ENCODE measurements at places on chromosomes 4 and X. TPM values are rescaled to one million over a fixed set of nuclear protein-coding genes. Genes with fewer than 3 reads are reported as not detected.

The PPP1R2C gene
- total RNA-seq, result not detected

GRCh38 chr4:16025268-16025667 lies 58.6 kb downstream of the PROM1 start:
- no peak for DNase-seq

DNA sequence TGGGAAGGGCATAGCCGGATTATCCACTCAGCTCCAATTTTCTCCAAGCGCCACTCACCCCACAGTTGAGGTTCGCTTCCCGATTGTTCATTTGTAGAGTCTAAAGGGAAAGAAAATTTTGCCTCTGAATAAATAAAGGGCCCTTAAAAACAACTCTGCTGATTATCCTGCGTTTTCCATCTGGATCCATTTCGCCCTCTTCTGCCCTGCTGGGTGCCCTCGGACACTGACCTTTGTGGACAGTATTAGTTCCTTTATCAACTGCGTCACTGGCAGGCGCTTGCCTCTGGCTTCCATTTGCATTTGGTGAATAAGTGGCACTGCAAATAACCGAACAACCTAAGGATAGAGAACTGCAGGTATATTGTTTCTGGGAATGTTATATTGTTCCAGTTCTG lies 10.1 kb downstream of the GSX2 start:
- DNase-seq, result no peak

- no peak for DNase-seq
Measured at GRCh38 chrX:129613596-129613995, 41.2 kb downstream of the APLN start.

Measured in umbilical cord (tissue), 2 donors.